NCI-H1694 (cell line): ENCODE measurements at places on chromosomes 6 and 20.

DNA sequence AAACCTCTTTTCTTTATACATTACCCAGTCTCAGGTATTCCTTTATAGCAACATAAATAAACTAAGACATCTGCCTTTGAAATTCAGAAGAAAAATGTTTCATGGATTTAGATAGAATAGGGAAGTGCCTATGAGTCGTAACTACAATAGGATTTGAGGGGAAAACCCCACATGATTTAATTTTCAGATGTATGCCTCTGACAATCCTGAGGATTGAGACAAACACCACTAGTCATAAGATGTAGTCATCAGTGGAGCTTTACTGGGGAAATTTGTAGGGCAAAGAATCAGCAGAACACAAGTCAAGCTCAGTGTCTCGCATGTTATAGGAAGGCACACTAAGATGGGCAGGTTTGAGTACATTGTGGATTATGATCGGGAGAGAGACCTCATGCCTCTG lies 566.4 kb downstream of the BMP2 start:
- no peak for DNase-seq

- no peak for DNase-seq
Observed at GRCh38 chr6:151289399-151290007, 49.7 kb downstream of the AKAP12 start.

DNA sequence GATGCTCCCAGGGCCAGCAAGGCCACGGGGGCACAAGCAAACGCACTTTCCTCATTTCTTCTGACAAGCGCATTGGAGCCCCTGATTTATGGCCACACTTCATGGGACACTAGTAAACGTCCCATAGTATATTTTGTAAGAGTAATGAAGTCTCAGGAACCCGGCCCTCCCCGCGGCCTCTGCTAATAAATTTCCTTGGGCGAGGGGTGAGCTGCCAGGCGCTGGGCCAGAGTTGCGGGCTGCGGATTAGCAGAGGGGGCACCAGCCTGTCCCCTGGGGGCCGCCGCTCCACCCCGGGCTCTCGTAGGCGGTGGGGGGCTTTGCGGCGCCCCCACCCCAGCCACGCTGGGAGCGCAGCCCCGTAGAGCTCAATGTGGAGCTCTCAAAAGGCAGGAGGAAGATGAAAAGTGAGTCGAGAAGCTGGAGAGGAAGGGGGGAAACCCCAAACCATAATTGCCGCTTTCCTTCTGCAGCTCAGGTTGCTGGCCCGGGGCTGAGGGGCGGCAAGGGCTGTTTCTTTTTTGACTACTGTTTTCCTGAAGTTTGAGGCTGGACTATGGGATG lies 173.6 kb downstream of the CDC5L start:
- DNase-seq, result no peak

- no peak for DNase-seq
Observed at GRCh38 chr6:16345449-16346330, 107.3 kb downstream of the GMPR start.

DNA sequence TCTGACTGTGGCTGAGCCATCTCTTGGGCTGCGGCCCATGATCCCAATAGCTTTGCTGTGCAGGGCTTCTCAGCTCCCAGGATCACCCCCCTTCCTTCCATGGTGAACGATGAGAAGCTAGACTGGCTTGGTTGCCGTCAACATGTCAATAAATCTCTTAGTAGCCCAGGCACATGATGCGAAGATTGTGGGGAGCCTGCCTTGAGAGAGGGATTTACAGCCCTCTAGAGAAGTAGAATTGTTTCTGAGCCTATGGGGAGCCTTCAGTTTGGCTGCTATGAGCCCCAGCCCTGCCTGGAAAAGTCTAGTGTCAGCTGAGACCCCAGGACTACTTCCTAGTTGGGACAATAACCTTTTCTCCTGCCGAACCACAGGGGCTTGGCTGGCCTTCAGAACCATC lies 3.3 kb upstream of the PIGT start:
- DNase-seq, result no peak

- no peak for DNase-seq
Observed at GRCh38 chr6:41649596-41649995, 11.3 kb downstream of the MDFI start.
